ENCODE measurements at places on chromosomes 7 and 10.

GRCh38 chr10:111085690-111086353, 9.0 kb downstream of the ADRA2A start:
- DNase-seq: no peak

DNA sequence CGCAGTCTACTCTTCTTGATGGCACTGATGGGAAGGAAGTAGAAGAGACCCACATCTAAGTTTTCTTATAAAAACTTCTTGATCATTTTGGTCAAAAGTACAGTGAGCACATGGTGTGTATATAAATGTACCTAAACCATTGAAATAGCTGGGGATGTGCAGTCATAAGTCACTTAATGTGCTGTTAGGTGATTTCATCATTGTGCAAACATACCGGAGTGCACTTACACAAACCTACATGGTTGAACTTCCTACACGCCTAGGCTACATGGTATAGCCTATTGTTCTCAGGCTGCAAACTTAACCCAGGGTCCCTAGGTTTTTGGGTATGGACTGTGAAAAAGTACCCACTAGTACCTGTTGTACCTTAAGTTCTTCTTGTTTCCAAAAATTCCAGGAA, 123.3 kb upstream of the ZNF438 start:
- DNase-seq: no peak

DNA sequence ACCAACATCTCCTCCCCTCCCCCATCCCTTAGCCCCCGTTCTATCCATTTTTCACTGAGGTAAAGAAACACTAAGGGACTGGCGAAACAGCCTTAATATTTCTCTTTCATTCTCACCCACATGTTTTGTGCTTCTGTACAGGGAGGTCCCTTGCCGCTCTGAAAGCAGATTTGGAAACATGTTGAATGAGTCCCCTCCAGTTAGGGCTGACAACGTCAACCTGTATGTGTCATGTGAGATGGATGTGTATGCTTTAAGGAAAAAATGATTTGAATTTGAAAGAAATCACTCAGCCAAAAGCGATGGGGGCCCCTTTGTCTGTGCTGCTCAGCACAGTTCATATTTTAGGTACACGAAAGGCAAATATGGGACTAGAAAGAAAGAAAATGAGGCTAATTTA, 314.3 kb upstream of the LRGUK start:
- no peak for DNase-seq

DNA sequence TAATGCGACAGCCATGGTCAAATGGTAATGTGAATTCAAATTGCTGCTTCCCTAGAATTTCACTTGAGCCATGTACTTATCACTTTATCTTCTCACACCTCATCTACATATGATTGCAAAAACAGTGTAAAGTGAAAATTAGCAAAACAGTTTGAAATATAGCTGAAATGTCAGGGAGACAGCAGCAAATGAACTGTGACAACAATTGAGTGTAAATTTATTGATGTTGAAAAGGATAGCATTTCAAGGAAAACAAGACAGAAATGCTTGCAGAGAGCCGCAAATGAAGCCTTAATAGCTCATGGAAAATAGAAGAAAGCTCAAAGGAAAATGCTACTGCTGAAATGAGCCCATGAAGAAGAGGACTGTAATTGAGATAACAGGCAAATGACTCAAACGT, 516.2 kb upstream of the POT1 start:
- no peak for DNase-seq

DNA sequence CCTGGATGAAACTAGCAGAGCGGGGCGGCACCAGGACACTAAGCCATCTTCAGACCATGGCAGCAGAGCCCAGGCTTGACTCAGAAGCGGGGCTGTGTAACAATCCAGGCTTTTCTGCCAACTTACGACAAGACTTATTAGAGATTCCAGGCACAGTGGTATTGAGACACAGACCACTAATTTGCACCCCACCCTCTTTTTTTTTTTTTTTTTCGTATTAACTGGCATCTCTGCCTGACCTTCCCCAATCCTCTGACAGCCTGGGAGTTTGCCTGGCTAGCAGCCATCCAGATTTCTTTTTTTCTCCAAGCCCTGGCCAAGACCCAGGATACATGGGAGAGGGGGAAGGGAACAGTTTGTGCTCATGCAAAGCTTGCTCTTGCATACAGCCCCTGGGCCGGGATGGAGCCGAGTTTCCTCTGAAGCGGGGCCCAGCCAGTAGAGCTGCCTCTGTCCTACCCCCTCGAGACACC, 182.4 kb downstream of the PLXNA4 start:
- no peak for DNase-seq

DNA sequence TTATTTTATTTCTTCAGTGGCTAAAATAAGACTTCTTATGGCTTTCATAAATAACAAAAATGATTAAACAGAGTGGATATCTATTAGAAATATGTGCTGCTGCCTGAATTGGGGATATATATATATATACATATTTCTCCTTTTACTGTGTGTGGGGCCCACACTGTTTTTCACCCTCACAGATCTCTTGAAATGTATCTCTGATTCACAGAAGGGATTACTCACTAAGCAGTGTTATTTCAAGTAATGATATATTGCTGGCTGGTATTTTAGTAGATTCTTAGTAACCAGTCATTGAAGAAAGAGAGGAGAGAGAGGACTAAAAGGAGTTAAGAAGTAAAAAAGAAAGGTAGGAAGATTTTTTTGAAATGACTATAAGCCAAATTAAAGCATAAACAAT, 308.6 kb upstream of the NRP1 start:
- peak; percentile 40 for DNase-seq

DNA sequence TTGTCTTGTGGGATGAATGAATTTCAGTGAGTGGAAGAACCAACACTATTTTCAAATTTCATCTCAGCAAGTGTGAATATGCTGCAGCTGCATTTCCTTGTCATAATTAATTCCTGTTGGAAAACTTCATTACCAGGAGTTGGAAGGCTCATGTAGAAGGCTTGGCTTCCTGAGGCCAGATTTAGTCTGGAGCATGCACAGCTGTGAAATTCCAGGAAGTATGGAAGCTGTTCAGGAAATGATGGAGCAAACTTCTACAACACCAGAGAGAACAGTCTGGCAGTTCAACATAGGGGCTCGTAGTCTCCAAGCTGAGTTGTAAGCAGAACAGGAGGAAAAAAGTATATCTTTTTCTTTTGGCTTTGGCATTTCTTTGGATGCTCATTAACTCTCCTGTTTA, 1439.9 kb upstream of the CELF2 start:
- DNase-seq: no peak

- DNase-seq: no peak
These were observed 20.2 kb upstream of the FOXL3 start for GRCh38 chr7:269721-270120.

- DNase-seq: no peak
These were observed 69.0 kb upstream of the LRRC17 start for GRCh38 chr7:102843850-102844249.

GRCh38 chr10:9160275-9160674, 1105.8 kb downstream of the GATA3 start:
- DNase-seq: no peak

Measured in RKO (cell line).